NCI-H345 (cell line): ENCODE measurements at places on chromosomes 16 and 17.

DNA sequence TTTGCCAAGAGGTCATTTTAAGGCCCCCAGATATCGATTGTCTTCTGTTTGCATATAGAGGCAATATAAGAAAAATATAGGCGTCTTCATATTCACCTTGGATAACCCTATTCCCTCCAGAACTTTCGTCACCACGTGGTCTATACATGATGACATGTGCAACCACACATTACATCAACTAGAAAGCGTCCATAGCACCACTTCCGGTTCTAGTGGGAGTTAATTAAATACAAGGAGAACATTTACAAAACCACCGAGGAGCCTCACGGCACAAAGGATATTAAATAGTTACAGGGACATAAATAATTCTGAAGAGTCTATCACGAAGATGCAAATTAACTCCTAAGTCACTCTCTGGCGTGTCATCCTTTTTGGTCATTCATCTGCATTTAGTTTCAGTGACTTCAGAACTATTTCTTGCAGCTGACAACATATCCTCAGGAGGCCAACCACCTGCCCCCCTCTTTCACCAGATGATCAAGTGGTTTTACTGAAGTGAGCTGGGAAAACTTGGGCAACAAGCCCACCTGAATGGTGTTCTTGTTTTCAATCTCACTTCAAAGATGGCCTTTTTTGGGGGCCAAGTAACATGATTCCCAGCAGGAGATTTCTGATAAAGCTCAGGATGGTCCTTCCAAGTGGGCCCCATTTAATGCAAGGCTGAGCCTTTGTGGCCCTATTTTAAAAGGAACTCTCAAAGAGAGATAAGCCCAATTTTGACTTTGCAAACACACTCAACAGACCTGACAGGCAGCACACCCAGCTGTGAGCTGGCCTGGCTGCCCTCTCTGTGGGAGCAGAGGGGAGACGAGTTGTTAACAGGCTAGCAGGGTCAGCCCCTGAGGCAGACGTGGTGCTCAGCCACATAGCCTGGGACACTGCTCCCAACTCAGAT is 15.3 kb downstream of the CMTM3 start:
- no peak for DNase-seq

GRCh38 chr17:79991924-79992648 is 43.6 kb downstream of the TBC1D16 start:
- DNase-seq: peak; percentile 79

GRCh38 chr17:15086776-15087295 is 178.3 kb downstream of the PMP22 start:
- DNase-seq: no peak

DNA sequence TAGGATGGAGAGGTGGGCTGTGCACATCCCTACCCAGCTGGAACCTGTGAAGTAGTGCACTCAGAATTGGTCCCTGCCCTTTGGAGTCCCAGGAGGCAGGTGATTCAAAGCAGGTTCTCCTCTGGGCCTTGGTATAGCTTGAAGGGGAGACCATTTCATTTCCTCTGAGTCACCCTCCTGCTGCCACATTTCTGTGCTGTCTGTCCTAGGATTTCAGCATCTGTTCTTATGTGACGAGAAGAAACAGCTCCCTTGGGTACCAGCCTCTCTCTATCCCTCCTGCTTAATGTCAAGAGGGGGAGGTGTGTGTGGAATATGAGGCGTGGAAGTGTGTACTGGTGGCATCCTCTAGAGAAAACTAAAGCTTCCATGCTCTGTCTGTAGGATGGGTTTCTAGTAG is 5.0 kb upstream of the NFE2L1 start:
- no peak for DNase-seq

DNA sequence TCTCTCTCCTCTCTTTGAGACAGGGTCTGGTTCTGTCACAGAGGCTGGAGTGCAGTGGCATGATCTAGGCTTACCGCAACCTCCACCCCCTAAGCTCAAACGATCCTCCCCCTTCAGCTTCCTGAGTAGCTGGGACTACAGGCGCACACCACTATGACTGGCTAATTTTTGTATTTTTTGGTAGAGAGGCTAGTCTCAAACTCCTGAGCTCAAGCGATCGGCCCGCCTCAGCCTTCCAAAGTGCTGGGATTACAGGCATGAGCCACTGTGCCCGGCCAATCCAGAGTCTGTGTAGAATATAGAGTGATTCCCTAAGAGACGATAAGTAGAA is 65.8 kb upstream of the RPH3AL start:
- DNase-seq: no peak

DNA sequence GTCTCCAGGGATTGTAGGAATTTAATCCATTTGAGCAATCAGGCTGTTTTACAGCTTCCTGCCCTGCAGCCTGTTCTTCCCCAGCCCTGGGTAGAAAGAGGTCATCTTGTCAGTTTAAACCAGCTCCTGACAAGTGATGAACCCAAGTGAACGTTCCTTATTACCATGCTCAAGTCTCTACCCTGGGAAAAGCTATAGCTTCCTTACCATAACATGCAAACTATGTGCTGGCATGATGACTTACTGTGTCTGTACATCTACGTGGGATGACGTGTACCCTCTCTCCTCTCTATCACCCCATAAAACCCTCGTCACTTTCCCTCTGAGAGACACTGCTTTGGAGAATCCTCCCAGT is 452.2 kb downstream of the XYLT1 start:
- DNase-seq: no peak

- DNase-seq: no peak
Observed at GRCh38 chr17:57674894-57675293, 70.2 kb downstream of the CCDC182 start.

DNA sequence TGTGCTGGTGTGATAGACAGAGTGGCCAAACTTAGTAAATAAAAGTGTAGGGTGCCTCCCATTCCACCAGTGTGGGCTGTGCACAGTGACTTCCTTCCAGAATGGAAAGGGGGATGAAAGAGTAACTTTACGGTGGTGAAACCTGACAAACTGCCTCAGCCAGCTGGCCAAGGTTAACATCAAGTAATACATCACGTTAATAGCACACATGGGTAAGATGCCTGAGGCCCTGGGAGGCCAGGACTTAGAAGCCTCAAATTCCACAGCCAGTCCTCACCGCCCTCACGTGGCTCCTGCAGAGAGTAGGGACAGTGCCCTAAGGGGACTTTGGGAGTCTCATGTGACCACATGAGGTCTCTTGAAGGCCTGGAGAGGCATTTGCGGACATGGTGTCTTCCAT is 14.1 kb downstream of the RMI2 start:
- DNase-seq: no peak

- no peak for DNase-seq
Observed at GRCh38 chr16:72500545-72500944, 328.6 kb upstream of the PMFBP1 start.

GRCh38 chr17:59863616-59864015 is 29.1 kb downstream of the TUBD1 start:
- no peak for DNase-seq

DNA sequence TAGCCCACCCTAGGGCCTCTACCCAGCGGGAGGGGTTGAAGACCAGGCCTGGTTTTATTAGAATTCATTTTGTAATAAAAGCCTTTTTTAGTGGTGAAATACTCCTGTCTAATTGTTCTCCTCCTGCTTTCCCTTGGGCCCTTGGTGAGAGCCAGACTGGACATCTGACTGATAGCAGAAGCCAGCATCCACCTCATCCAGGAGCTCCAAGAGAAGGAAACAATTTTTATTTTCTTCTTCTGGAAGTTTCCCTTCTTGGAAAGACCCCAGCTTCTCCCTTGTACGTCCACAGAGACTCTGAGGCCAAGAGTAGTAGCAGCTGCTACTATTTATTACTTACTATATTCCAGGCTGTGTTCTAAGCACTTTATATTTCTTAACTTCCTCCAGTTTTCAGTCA is 4.0 kb upstream of the PHKG2 start:
- no peak for DNase-seq

GRCh38 chr16:54673313-54673712 is 257.4 kb upstream of the IRX5 start:
- no peak for DNase-seq

DNA sequence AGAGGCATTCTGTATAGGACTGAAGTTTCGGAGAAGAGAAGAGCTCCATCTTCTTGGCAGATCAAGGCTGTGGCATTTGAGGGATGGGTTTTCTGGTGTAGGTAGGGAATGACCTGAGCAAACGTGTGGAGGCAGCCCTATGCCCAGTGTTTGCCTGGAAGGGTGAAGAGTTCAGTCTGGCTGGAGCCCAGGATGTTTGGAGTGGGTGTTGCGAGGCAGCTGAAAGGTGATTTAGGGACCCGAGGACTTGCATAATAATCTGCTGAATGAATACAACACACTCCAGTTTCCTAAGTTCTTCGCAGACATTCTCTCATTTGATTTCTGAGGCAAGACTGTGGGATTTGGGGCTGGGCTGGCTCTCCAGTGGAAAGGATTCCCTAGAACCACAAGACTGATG is 186.2 kb downstream of the CYLD start:
- no peak for DNase-seq

- no peak for DNase-seq
Observed at GRCh38 chr16:62283-62967, 8.8 kb downstream of the SNRNP25 start.

DNA sequence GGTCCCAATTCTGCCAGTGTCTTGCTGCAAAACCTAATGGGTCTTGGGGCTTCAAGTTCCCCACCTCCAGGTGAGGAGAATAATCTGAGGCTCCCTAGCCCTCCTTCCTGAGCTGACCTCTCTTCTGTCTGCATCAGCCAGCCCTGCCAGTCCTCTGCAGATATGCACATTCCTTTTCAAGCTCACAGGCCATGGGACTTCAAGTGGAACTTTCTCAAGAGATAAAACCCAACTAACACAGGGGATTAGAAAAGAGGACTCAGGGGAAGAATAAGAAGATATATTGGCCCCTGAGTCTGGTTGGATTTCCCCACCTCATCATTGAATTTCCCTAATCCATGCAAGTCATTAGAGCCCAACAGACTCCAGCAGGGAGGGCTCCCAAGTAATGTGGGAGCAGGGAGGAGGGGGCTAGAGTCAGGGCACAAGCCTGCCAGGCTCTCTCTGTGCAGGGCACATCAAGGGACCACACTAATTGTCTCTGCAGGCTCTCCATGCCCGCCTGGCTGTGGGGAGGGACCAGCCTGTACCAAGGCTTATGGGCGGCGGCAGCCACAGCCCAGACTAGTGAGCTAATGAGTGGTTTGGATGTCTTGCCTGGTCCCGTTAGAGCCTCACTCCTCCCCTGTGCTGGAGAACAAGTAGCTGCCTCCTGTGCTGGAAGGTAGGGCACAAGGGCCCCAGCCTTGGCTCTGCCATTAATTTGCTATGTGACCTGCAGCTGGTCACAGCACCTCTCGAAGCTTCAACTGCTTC is 1.2 kb downstream of the KRT14 start:
- no peak for DNase-seq

DNA sequence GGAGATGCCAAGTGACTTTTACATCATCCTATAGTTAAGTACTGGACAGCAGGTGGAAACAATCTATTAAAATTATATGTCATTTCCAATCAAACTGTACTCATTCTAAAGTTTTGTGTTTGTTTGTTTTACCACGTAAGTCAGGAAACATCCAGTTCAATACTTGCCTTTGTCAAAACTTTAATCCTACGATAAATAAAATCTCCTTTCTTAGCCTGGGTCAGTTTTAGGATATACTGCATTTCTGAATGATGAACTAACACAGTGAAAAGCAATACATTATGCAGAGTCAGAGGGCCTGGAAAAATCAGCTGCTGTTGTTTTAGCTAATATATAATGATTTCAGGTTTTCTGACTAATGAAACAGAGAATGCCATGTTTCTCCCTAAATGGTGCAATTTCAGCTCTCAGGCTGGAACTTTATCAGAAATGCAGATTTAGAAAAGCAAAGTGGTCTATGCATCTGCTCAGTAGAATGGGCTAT is 756.4 kb downstream of the CDH11 start:
- DNase-seq: no peak

DNA sequence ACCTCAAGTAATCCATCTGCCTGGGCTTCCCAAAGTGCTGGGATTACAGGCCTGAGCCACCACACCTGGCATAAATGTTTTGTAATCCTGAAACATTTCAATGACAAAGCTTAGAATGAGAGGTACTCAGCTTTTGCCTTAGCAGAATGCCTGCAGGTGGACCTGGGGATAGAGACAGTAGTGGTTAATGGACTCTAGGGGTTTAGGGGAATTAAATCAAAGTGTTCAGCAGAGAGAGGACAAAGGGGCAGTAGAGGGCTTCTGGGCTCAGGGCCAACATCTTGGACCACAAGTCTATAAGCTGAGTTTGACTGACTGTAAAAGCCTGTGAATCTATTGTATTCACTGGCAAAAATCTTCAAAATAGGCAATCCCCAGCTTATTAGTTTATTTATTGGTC is 36.0 kb upstream of the MED13 start:
- DNase-seq: no peak

DNA sequence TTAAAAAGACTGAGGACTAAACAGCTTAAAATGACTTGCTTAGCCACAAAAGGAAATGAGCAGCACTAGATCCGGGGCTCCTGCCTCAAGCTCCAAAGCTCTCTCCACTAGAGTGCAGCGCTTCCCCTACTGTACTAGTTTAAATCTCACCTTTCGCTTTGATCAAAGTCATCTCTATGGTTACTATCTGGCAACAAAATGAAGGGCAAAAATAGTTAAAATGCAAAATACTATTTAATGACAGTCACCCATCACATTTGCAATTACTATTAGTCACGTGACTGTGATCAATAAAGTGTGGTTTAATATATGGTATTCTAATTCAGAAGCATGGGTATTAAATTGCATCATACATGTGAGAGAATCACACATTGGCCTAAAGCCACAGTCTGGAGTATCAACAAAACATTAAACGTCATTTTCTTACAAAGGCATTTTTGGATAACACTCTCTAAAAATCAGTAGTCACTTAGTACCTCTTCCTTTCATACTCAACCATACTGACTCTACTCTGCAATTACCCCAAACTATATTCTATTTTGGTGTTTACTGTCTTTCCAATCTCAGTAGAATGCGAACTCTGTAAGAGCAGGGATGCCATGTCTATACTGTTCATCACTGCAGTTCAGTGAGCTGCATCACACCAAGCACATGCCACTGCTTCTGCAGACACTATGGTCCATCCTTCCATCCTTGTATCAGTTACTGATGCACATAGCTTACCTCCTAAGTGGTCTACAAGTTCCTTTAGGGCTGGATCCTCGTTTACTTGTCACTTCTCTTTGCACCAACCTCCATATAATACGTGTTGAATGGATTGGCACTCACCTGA is 6.2 kb downstream of the PSMD12 start:
- DNase-seq: no peak
